Occipital lobe (tissue), 3 donors: ENCODE measurements at places on chromosomes 4 and X. TPM values are rescaled to one million over a fixed set of nuclear protein-coding genes. Genes with fewer than 3 reads are reported as not detected.

DNA sequence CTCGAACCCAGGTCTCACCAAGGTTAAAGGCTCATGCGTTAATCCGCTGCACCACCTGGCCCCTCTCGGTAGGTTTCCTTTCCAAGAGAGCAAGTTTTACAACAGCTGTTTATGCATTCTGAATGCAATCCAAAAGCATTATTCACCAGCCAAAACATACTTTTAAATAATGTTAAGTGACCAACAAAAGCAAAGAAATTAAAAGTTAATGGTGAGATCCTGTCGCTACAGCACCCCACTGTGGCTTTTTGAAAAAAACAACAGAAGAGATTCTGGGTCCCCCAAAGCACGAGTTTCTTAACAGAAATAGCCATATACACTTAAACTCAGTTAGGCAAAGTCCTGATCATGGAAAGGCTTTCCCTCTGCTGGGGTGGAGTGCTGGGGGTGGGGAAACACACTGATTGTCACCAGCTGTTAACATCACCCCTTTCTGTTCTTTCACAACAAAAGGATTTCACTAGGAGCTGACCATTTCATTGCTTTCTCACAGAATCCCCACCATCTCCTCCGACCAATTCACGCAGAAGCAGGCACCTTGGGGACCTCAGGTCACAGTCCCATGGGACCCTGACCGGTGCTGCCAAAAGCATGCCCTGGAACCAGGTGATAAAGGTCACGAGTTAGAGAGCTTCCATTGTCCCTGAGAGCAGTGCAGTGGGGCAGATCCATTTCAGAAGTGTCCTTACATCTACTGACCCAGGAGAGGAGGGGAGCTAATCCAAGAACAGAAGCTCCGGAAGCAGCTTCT, 51.2 kb downstream of the ZNF827 start:
- no peak for DNase-seq

DNA sequence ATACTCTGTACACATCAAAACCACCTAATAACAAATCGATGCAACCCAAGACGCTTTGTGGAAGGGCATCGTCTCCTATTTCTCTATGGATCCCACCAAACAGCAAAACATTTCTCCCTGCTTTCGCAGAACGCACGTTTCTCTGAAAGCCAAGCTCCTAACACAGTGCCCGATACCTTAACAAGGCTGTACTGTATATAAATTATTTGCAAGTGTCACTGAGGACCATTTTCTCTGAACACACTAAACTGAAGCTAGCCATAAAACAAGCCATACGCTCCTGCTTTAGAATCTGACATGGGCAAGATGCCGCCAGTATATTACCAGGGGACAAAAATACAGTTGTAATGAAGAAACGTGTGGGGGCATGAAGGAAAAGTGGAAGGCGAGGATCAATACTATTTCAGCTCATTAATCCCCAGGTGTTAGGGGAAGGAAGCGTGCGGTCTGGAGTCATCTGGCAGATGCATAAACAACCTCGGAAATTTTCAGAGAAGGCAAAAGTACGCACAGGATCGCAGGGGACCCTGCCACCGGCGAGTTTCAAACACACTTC, 703 bp downstream of the KCNIP4 start:
- DNase-seq: no peak

DNA sequence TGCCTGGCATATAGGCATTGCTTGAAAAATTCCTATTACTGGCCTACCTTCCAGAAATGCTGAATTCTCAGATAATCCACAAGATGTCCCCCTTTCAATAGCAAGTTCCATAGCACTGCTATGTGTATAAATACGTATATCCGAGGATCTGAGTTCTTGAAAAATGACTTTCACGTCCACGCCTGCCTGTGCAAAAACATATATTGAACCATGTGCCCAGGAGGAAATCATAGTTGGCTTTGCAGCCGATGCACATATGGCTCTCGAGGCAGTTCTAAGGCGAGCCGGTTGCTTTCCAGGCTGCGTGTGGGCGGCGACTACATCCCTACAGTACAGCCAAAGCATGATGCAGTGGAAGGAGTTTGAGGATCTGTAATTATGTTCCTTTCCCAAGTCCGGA, 55.4 kb upstream of the ESX1 start:
- DNase-seq: peak; percentile 11

IRF2 gene
- total RNA-seq: 9.4 TPM

GRCh38 chrX:1591863-1592469, 562 bp downstream of the AKAP17A start:
- DNase-seq: no peak

DNA sequence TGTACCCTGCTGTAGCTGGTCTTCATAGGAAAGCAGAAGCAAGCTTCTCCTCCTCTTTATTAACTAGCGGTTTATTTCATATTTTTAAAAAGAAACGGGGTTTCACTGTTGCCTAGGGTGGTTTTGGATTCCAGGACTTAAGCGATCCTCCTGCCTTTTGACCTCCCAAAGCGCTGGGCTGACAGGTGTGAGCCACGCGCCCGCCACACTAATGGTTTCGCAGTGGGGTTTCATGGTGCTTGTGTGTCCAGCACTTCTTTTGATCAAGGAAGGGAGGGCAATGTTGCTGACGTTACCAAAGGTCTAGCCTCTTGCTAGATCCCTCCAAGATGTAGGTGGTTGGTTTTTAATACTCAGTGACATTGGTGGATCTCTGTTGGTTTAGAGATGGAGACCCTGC, 1.4 kb downstream of the MAEA start:
- no peak for DNase-seq
